OCI-LY7 (cell line): ENCODE measurements at places on chromosomes 7 and 10. TPM values are rescaled to one million over a fixed set of nuclear protein-coding genes. Genes with fewer than 3 reads are reported as not detected.

SOSTDC1 gene
- total RNA-seq: not detected in 2 replicates

IFIT2 gene
- 0.37 and 0.72 TPM in 2 replicates for total RNA-seq

NOBOX gene
- not detected in 2 replicates for total RNA-seq

ELFN1 gene
- total RNA-seq: not detected in 2 replicates

IQCE gene
- 6.2 and 8.6 TPM in 2 replicates for total RNA-seq

RALA gene
- total RNA-seq: 31.0 TPM in 2 replicates

KEL gene
- total RNA-seq: 1.9 and 2.2 TPM in 2 replicates

AOAH gene
- 0.61 and 0.79 TPM in 2 replicates for total RNA-seq

- DNase-seq: no peak
These were observed 4.0 kb downstream of the OPN4 start for GRCh38 chr10:86658261-86658741.

GRCh38 chr7:142638581-142638980 lies 110.7 kb upstream of the PRSS1 start:
- DNase-seq: no peak

- DNase-seq: no peak
These were observed 160.5 kb downstream of the AOAH start for GRCh38 chr7:36563706-36564327.

GRCh38 chr7:82406937-82407336 lies 36.6 kb downstream of the CACNA2D1 start:
- DNase-seq: no peak

DNA sequence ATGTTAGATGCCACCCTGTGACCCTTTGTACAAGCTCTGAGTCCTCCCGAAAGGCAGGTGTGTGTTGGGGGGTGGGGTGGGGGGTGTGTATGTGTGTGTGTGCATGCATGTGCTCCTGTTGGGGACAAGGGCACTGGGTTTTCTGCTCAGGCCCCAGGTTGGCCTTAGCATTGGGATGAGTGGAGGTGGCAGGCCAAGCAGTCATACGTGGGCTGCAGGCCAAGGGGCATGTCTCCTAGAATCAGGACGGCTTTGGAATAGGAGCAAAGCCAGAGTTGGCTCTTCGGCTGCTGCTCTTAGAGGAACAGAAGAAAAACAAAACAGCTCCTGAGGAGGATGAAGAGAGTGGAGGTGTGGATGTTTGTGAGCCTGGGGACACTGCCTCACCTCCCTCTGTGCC lies 26.0 kb downstream of the HSPA12A start:
- DNase-seq: no peak

- no peak for DNase-seq
These were observed 41.5 kb upstream of the ST7 start for GRCh38 chr7:116911801-116912200.

- DNase-seq: no peak
These were observed 11.4 kb downstream of the NDST2 start for GRCh38 chr10:73799899-73800559.

DNA sequence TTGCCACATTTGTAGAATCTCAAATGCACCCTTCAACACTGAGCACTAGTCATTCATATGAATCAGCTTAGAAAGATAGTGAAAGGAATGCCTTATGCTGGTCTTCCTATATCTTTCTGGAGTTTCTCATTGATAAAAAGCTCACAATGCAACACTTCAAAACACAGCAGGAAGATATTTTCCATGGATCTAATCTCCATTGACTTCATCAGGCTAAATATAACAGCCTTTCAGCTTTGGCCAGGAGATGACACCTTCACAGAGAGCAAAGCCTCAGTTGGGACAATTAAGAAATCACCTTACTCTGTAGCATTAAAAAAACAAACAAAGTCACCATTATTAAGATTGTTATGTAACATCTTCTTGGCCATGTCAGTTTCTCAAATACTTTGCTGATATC lies 6.7 kb downstream of the NRP1 start:
- DNase-seq: no peak

DNA sequence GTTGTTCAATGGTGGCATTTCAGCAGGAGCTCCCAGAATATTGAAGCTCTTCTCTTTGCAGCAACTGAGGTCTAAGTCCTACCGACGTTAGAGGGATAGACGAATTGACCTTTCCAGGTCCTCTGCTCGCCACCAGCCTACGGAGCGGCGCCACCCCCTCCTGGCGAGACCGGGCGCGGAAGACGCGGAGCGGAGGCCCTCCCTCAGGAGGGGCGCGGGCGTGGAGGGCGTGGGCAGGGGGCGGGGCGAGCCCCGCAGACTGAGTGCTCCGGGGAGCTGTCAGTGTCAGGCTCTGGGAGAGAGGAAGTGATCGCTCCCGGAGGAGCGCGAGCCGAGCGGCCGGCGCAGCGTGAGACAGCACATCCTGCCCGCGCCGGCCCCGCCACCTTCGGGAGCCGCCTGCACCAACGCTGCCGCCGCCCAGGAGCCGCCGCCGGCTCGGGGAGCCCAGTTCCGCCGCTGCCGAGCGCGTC lies at the start of gene DYNC1I1:
Gene DYNC1I1, plus strand, starts transcription at position 257 of the 473 bp plus-strand sequence. CDS start 32,176 bp downstream, outside the sequence.
- no peak for DNase-seq

DNA sequence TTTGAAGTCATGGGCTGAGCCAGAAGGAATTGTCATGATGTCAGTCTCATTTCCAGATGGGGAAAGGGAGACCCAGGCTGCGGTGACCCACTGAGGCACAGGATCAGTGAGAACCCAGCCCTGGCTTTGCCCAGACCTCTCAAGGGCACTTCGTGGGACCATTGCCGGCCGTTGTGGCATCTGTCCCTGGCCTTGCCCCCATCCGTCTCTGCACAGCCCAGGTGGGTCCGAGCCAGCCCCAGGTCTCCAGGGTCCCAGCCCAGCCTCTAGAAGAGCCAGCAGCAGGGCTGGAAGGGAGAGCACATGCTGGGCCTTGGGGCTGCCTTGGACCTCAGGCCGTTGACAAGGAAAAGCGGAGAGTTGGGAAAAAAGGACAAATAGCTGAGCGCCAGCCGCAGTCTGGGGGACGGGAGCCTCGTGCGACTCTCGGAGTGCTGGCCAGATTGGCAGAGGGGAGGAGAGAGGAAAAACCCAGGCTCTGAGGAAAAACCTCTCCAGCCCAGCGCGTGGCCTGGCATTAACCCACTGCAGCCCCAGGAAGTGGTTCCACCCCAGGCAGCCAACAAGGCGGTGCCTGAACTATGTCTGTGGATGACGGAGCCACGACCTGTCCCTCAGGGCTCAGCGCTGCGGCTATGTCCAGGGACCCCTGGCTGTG lies 30.2 kb downstream of the GRIFIN start:
- no peak for DNase-seq

GRCh38 chr7:138247568-138248333 lies 171.5 kb downstream of the AKR1D1 start:
- no peak for DNase-seq

- no peak for DNase-seq
These were observed 72.6 kb upstream of the STEAP1 start for GRCh38 chr7:90081621-90082020.

- DNase-seq: no peak
These were observed 713 bp downstream of the LOXL4 start for GRCh38 chr10:98267069-98267893.

GRCh38 chr10:49632406-49633317 lies 18.8 kb downstream of the CHAT start:
- no peak for DNase-seq

- DNase-seq: no peak
These were observed 232.3 kb upstream of the MKLN1 start for GRCh38 chr7:131095346-131095745.

DNA sequence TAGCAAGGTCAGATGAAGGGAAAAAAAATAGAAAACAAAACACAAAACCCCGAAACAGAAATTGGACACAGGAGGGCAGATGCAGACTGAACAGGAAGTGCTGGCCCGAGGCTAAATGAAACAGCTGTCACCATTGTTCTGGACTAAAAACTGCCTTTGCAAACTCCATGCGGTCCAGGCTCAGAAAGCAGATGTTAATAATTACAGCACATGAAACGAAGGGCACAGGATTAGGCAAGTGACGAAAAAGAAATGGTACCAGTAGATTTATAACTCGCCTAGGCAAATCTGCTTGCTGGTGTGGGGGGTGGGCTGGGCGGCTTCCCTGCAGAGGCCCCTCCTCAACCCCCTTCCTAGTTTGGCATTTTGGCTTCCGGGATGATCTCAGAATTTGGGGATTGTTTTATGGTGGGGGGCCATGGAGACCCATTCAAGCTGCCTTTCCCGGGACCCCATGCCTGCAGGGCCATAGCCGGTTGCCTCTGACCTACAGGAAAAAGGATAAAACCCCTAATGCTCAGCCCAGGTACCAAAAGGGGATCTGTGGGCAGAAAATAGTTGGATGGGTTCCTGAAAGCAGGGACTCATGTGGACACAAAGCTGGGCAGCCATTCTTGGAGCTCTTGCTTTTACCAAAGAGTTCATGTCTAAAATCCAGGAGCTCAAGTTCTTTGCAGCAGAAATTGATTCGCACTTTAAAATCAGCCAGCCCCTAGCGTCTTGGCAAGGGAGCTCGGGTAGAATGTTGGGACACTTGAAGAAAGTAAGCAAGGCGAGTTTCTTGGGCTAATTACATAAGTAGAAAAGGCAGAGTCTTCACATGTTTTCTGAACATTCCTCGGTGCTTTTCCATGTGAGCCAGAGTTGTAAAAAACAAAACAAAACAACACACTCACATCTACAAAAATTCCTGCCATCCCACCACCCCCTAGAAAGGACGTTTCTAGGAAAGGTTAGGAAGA lies 39.0 kb upstream of the EMX2 start:
- no peak for DNase-seq

DNA sequence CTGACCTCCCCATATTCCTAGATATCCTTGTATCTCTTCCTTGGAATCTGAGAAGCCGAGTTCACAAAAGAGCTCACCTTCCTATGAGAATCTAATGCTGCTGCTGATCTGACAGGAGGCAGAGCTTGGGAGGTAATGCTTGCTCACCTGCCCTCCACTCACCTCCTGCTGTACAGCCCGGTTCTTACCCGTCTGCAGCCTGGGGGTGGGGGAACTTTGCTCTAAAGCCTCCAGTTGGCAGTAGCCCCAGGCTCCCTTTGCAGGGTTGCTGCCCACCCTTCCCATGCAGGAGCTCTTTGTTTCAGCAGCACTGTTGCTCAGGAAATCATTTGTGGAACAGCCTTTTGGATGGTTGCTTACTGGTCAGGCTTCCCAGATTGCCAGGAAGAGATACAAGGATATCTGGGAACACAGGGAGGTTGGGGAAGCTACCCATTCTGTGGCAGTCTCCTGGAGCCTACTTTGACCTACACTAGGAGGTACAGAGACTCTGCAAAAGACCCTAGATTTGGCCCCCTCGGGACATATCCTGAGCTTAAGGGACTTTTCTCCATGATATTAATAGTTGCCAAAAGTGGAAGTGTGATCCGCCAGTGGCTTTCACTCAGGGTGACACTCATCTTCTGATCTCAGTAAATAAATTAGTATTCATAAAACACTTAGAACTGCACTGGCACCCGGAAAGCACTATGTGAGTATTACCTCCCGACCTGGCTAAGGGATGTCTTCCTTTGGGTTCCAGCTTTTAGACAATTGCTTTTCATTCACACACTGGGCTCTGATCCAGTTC lies 363.7 kb upstream of the PODXL start:
- no peak for DNase-seq

- no peak for DNase-seq
These were observed 3.6 kb downstream of the SFXN4 start for GRCh38 chr10:119161680-119162451.

DNA sequence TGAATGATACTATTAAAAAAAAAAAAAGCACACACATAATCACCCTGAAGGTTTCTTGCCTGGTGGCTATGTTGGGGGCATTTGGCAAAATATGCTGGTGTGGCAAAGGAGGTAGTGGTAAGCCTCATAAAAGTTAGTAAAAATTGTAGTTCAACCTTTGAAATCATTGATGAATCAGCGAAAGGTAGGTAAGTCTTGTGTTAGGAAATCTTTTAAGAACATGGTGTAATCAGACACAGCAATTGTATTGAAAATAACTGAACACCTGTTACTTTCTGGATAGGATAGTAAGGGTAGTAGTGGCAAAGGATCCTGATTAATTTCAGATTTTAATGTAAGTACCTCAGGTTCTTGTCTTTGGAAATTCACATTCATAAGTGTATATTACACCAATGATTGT lies 40.9 kb downstream of the CALML5 start:
- DNase-seq: no peak

- DNase-seq: no peak
These were observed 189.0 kb downstream of the ANKRD30A start for GRCh38 chr10:37314350-37314749.
